Spinal cord (tissue), 10 donors: ENCODE measurements at places on chromosomes 7 and 10.

DNA sequence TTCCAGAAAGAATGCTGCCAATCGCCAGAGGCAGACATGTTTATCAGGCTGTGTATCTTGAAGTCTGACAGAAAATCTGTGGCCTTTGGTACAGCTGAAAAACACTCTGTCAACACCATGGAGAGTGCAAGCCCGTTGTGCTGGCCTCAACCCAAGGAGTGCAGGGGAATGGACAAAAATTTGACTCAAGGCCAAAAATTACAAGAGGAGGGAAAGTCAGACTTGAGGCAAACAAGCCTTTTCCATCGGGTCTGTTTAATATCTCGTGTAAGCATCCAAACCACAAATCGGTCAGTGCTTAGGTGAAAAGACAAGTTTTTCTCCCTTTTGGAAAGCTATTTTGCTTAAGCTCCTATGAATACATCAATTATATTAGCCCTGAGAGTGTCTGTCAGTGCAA is 305.3 kb upstream of the NFE2L3 start:
- DNase-seq: no peak

- no peak for DNase-seq
Measured at GRCh38 chr10:5659702-5660528, 6.5 kb downstream of the ASB13 start.

DNA sequence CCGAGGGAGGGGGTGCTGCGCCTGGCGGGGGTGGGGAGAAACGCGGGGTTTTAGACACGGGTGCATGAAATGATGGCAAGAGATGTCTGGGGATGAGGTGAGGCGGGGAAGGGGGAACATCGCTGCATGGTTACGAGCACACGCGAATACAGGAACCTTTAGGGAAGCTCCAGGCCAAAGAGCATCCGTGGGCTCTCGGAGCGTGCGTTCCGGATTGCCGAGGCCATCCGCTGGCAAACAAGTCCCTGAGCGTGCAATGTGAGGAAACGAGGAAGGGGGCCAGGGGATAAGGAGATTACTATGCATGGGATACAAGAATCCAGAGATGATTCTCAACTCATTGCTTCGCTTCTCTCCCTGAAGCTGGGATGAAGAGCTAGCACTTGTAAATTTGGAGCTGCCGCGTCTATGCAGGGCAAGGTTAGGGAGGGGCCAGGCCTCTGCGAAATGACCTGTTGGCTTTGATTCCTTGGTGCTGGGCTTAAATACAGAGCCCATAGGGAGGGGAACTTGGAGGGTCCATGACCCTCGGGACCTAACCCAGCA is 520 bp upstream of the WNT2 start:
- DNase-seq: peak; percentile 35

DNA sequence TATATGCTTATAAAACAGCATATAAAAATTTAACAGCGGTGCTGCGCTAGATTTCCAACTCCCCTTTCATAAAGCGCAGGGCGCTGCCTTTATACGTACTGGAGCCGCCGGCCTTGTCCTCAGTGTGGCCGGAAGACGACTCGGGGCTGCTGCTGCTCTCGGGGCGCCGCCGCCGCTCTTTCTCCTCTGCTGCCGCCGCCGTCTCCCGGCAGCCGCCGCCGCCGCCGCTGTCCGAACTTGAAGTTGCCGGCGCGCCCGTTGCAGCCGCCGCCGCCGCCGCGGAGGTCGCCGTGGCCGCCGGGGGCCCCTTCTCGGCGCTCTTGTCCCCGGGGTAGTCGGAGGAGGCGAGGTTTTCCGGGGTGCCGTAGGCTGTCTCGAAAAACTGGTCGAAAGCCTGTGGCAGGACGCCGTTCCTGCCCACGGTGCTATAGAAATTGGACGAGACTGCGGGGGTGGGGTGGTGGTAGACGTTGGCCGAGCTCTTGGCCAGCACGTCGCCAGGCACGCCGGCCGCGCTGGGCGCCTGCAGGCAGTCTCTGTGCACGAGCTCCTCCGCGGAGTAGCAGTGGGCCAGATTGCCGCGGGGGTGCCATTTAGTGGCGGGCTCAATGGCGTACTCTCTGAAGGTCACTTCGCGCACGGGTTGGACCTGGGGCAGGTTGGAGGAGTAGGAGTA is 557 bp downstream of the HOXA11 start:
- peak; percentile 58 for DNase-seq

- DNase-seq: no peak
Measured at GRCh38 chr10:19826712-19827111, 10.5 kb downstream of the PLXDC2 start.

GRCh38 chr7:98985406-98985805 is 107.1 kb downstream of the TRRAP start:
- DNase-seq: no peak

DNA sequence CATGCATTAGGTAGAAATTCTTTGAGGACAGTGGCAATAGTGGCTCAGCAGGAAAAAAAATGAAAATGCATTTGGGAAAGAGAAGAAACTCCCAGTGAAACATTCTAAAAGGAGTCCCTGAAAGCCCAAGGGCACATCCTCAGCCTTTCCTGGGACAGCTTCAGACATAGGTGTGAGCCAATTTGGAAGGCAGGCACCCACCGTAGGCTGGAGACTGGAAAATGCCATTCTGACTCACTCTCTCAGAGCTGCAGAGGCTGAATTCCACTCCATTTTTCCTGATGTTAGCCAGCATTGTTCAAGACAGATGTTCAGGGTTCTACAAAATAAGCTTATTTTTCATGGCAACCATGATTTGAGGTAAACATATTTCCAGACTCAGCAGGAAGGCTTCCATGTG is 379.0 kb upstream of the FZD8 start:
- no peak for DNase-seq

GRCh38 chr10:1809139-1809741 is 71.9 kb upstream of the ADARB2 start:
- DNase-seq: no peak

GRCh38 chr10:98168147-98168546 is 33.7 kb downstream of the R3HCC1L start:
- DNase-seq: no peak

DNA sequence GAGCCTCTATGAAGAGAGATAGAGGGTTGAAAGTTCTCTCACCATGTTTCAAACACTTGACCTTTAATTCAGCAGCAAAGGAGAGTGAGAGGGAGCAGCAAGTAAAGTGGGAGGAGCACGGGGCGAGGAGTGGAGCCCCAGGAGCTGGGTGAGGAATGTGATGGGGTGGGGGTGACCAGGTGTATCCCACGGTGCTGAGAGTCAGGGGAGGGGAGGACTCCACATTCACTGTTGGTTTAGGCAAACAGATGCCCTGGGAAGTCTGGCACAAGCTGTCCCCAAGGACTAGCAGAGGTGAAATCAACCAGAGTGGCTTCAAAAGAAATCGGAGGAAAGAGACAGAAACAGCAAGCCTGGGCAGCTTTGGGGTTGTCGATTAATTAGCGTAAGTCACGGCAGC is 101.8 kb upstream of the PITRM1 start:
- no peak for DNase-seq

- DNase-seq: no peak
Measured at GRCh38 chr10:110215286-110216170, 8.1 kb downstream of the MXI1 start.

GRCh38 chr10:132145002-132145401 is 41.7 kb upstream of the DPYSL4 start:
- DNase-seq: no peak

- no peak for DNase-seq
Measured at GRCh38 chr7:55344840-55345239, 20.3 kb upstream of the LANCL2 start.

DNA sequence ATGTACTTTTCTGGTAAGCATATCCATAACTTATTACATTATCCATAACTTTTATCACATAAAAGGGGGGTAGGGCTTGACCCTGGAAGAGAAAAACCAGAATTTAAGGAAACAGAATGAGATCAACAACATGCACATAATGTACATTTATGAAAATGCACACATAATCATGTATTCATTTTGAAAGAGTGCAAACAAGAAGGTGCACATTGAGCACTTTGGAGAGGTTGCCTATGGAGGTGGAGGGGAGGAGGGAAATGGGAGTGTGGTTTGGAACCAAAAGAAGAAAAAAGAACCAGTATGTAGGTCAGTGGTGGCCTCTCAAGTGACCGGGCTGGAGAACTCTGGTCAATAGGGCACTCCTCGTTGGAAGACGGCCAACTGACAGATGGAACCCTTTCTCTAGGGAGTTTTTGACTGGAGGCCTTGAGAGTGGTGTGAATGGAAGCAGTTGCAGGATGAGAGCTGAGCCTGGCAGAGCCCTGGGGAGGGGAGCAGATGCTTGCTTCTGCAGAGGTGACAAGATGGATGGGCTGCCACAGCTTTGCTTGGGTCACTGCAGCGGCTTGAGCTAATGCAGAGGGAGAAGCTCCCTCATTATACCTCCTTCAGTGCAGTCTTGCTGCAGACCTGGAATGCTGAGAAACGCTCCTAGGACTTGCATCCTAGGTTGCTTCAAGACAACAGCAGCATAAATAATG is 192.7 kb downstream of the SEC23IP start:
- DNase-seq: no peak

DNA sequence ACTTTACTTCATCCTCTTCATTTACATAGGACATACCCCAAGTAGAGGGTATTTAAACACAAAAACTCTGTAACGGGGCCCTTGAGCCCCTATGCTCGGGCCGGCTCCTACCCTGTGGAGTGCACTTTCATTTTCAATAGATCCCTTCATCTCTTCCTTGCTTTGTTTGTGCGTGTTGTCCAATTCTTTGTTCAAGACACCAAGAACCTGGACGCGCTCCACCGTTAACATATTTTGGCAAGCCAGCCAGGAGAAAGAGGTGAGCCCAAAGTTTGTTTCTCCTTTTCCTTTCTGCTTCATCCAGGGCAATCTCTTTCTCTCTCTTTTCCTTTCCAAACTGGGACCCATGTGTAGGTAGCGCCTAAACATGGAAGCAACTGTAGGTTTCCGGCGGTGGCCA is 26.0 kb upstream of the BNIP3 start:
- no peak for DNase-seq

- no peak for DNase-seq
Measured at GRCh38 chr7:7821517-7821916, 103.1 kb upstream of the RPA3 start.

- DNase-seq: no peak
Measured at GRCh38 chr7:10662982-10663884, 310.4 kb upstream of the PHF14 start.

DNA sequence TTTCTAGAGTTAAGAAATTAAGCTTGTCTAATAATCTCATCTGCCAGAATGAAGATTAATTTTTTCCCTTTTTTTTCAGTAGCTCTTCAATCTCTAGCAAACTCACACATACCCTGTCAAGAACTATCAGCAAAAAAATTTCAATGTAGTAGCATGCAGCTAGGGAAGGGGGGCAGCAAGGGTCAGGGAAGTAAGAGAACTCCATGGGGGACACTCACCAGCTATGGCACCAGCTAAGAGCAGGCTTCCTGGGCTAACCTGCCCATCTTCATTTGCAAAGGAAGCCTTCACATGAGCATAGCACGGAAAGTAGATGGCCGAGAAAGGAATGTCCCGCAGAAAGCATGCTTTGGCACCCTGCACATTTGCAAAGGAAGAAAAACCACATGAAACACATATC is 190.4 kb downstream of the SLC25A13 start:
- no peak for DNase-seq

DNA sequence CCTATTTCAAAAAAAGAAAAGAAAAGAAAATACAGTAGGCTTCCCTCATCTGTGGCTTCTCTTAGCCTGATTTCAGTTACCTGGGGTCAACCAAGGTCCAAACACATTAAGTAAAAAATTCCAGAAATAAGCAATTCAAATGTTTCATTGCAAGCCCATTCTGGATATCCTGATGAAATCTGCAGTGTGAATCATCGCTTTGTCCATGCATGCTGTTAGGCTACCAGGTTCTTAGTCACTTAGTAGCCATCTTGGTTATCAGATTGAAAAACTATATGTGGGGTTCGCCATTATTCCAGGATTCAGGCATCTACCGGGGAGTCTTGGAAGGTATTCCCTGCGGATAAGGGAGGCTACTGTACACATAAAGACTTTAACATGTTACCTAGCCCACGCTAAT is 991 bp upstream of the FAM204A start:
- DNase-seq: no peak

GRCh38 chr10:36265741-36266140 is 623.6 kb upstream of the FZD8 start:
- no peak for DNase-seq

GRCh38 chr10:38010119-38010903 is at the start of gene ZNF33A:
Gene ZNF33A (plus strand): TSS chr10:38010675. CDS start chr10:38012342, 1,667 bp downstream.
- DNase-seq: peak; percentile 92

DNA sequence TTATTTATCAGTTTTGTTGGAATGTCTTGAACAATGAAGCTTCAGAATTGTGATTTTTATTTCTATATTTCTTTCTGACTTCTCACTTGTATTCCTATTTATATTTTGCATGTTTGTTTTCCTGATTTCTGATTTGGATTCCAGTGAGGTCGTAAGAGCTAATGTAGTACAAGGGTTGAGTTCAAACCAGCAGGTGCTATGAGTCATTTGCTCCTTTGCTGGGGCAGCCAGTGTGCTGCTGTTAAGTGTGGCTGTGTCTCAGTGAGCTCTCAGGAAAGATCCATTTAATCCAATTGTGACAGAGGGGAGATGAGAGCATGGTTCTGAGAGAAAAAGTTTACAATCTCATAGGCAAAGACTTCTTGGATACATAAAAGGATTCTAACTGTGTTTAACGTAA is 48.6 kb downstream of the MCU start:
- DNase-seq: no peak

DNA sequence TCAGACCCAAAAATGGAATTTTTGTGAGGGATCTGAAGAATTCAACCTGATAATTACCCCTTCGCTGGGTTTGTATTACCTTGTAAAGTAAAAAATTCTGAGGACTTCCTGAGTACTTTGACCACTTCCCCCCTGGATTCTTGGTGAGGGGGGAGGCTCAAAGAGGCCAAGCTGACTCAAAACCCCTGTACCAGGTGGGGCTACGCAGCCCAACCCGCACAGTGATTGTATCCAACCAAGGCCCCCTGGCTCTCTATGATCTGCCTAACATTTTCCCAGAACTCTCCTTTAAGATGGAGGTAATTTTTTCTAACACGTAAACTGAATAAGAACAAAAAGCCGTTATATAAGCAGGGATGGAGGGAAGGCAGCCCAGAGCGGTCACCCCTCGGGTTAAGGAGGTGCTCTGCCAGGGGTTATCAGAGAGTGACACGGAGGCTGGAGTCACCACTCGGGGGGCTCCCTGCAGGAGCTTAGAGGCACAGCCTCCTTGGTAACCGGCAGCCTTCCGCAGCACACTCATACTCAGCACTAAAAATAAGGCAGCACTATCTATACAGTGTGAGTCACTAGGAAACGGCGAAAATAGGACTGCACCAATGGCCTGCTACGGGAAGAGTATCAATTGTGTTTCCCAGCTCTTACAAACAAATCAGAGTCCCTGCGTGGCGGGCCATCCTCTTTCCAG is 255.4 kb downstream of the ELMO1 start:
- no peak for DNase-seq

DNA sequence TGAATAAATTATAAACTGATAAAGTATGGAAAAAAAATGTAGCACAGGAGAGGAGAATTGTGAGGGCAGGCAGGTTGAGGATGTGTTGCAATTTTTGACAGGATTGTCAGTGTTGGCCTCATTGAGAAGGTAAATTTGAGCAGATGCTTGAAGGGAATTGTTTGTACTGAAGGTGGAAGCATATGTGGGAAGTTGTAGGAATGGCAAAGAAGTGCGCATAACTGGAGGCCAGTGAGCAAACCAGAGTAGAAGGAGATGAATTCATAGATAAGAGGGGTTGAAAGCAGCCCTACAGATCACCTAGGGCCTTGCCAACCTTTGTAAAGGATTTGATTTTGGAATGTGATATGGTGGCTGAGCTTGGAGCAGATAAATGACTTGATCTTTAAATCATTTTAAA is 6.4 kb downstream of the DNAJB9 start:
- no peak for DNase-seq
